ENCODE measurements at places on chromosomes 6 and 20. TPM values are rescaled to one million over a fixed set of nuclear protein-coding genes. Genes with fewer than 3 reads are reported as not detected.

LY6G6D gene
- not detected for total RNA-seq

MAS1 gene
- not detected for total RNA-seq

HTR1B gene
- total RNA-seq = 1.4 TPM

FNDC11 gene
- 1.1 TPM for total RNA-seq

STK38 gene
- total RNA-seq = 12.8 TPM

CTAGE9 gene
- total RNA-seq = not detected

Data from hair follicular keratinocyte (primary cell).